ENCODE measurements at places on chromosomes 7 and 10. TPM values are rescaled to one million over a fixed set of nuclear protein-coding genes. Genes with fewer than 3 reads are reported as not detected.

EN2 gene
- not detected for total RNA-seq

- DNase-seq: no peak
Observed at GRCh38 chr7:11758627-11759111, 73.3 kb downstream of the THSD7A start.

- DNase-seq: no peak
Observed at GRCh38 chr10:86079088-86079487, 287.5 kb downstream of the GRID1 start.

DNA sequence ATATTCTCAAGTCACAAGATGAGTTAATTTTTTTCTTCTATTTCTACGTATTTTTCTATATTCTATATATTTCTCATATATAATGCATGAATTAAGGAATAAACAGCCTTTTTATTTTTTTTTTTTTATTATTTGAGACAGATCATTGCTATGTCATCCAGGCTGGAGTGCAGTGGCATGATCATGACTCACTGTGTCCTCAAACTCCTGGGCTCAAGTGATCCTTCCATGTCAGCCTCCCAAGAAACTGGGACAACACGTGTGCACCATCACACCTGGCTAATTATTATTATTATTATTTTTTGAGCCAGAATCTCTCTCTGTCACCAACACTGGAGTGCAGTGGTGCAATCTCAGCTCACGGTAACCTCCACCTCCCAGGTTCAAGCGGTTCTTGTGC, 1.5 kb downstream of the CLDN12 start:
- DNase-seq: peak; percentile 58

DNA sequence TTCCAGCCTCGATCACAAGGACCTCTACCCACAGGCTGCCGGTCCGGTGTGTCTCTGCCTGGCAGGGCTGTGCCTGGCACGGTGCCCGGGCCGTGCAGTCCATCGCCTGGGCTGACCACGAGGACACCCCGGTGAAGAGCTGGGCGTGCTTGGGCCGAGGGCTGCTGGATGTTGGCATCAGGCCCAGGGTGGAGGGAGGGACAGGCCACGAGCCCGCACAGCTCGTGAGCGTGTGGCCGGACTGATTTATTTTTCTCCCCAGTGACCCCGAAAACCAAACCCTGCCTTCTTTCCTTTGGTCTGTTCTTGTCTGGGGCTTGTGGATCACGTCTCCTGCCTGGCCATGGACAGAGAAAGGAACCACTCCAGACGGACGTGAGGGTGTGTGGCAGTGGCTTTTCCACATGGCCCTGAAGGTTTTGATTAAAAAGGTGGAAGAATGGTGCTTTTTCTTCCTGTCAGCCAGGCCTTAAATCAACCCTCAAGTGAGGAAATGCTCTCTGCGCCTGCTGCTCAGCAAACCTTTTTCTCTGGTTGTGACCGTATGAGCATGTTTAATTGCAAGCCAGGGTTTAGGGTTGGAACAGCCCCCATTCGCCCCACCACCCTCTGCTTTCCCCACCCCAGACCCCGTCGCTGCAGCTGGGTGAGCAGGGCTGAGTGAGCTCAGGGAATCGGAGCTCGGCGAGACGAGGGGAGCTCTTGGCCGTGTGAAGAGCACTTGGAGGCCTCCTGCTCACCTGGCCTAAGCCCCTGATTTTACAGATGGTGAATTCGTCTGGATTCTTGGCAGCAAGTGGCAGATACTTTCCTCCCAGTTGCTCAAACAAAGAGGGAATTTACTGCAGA, 130.1 kb downstream of the RGS10 start:
- DNase-seq: no peak

DNA sequence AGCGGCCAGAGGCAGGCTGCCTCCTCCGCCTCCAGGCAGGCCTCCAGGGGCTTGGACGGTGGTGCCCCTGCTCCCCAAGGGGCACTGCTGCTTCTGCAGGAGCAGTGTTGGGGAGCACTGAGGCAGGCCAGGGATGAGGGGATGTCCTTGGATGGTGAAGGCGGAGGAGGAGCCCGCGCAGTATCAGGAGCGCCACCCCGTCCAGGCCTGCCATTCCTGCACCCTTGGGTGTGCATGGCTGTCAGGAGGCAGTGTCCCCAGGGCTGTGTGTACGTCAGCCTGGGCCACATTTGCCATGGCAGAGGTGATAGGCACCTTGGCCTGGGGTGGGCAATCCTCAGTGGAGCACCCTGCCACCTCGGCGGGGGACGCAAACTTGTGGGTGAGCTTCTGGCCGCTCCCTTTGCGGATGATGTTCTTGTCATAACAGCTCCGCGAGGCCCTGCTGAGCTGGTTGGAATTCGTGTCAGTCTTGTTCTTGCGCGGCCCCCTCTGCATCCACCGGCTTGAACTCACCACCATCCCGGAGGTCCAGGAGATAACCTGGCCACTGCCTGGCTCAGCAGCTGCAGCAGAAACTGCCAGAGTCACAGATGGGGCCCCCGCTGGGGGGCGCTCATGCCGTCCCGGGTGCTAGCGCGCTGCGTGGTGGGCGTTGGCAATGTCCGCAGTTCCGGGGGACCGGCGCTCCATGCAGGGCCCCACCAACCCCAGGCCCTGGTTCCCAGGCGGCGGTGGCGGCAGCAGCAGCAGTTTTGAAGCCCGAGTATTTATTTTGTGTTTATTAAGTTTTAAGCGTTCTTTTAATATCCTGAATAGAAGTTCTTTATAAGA, 182.3 kb upstream of the ADCY1 start:
- no peak for DNase-seq

DNA sequence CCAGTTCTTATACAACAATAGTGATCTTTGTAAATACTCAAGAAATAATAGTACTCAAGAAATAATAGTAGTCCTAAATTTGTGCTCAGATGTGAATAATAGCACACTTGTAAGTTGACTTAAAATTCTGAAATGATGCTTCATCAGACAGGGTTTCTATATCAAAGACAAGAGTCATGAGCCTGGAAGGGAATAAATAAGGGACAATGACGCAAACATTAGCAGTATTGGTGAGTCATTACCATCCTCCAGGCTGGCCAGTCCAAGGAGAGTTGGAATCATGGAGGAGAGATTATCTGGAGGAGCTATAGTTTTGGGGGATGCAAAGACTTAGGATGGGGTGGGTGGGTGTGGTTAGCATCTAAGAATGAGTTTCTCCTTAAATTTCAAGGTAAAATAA, 6.1 kb upstream of the SH3PXD2A start:
- peak; percentile 89 for DNase-seq

All from bronchial epithelial cell (primary cell).